Stimulated activated CD4-positive, alpha-beta T cell treated with anti-CD3 and anti-CD28 coated beads, Interleukin-2, amount 100 ng/mL, for 24 hours (primary cell): ENCODE measurements at places on chromosomes 6 and 20.
A peak's percentile ranks its signal among the peaks of the same experiment; 100 is the strongest.

GRCh38 chr20:41287327-41287726 lies 30.2 kb downstream of the ZHX3 start:
- DNase-seq: no peak

DNA sequence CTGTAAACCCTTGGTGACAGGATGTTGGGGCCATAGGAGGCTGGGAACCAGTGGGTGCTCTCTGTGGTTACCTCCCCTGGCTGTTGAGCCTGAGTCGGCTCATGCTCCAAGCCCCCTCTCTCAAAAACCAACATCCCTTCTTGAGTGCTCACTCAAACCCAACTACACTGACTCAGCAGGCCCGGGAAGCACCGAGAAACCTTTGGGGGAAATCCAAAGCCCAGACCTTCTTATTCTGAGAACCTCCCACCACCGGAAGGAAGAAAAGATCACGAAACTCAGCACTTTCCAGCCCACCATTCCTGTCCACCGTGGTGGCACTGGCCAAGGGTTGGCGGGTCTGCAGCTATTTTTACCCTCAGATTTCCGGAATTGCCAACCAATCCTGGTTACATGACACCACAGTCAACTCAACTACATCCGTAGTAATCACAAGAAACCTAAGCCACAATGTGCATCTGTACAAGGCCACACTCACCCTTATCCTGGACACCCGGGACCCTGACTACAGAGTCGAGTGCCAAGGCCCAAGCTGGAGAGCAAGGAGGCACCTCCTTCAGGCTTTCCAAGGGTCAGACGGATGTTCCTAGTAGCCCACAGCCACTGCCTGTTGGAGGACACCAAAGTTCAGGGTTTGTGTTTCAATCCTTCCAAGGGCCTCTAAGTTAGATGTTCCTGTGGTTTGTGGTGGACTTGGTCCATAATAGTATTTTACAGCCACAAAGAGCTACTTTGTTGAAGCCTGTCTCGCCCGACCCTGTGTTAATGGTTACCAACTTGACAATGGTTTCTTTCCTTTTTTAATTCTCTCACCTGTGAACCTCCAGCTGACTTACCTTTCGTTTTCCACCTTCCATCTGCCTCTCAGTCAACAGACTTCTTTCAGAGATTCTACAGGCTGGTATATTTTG lies 317.0 kb downstream of the CDC5L start:
- DNase-seq: peak; percentile 28

- no peak for DNase-seq
Measured at GRCh38 chr20:15395457-15395856, 1058.0 kb upstream of the FLRT3 start.

DNA sequence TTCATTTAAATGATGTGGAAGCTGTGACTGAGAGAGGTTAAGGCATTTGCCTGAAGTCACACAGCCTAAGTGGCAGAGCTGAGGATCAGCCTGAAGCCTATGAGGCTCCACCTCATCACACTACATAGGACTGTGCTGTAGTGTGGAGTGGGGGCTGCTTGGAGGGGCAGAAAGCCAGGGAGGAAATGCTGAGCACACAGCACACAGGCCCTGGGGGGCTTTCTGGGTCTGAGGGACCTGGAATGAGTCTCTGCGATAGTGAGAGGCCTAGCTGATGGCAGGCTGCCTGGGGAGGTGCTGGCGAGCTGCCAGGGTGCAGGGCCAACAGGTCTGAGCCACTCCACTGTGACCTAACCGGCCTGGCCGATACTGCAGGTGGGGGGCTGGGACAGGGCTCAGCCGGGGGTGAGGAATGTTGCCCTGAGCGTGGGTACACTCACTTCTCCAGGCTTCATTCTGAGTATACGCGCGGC lies 2.2 kb upstream of the ARHGAP40 start:
- DNase-seq: no peak

DNA sequence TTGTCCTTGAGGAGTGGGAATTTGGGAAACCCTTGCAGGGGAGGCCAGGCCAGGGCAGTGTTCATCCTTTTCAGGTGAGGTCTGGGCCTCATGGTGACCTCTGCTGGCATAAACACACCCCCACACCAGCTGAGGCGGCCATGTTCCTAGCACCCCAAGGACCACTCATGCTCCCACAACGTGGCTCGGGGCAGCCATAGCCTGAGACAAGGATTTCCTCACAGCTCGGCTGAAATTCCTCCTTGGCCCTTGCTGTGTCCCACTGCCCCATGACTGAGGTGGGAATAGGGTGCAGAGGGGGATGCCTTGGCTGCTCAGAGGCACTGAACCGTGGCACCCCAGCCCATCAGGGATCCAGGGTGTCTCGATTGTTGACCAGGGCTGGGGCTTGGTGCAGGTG lies 27.3 kb upstream of the SPDEF start:
- DNase-seq: peak; percentile 10

- DNase-seq: no peak
Measured at GRCh38 chr20:2773812-2774211, 26.6 kb downstream of the CPXM1 start.

DNA sequence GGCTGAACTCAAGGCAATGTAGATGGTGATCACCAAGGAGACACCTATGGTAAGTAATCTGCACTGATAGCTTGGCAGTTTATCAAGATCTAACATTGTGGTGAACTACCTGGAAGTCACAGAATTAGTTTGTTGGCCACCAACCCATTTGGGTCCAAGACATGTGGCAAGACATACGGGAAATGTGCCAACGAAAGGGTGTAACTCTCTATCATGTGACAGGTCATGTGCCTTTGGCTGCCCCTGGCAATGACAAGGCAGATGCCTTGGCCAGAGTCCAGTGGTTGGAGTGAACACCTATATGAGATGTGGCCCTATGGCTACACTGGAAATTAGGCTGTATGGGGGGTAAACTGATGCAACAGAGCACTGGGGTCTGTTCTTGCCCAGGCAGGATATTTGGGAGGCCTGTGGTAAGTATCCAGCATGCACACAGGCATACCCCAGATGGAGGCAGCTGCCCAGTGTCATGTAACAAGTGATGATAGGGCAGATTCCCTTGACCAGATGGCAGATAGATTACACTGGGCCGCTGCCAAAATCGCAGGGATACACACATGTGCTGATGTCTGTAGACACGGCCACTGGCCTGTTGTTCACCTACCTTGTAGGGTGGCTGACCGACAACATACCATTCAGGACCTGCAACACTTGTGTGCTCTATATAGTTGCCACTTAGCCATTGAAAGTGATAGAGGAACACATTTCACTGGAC lies 35.5 kb upstream of the HSF2 start:
- no peak for DNase-seq

- DNase-seq: no peak
Measured at GRCh38 chr6:157216570-157216969, 106.7 kb downstream of the TMEM242 start.

DNA sequence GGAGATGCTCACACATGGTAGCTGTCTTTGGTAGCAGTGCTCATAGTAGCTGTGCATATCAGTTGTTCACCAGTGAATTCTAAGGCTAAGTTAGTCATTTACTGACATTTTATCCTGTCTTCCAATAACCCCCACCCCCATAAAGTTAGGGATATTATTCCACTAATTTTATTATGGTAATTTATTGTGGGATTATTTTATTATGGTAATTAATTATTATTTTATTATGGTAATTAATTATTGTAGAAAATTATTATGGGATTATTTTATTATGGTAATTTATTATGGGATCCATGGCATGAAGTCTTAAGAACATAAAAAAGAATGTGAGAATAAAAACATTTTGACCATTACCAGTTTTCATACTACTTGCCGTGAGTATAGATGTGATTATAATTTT lies 406.5 kb downstream of the LAMA2 start:
- no peak for DNase-seq

- no peak for DNase-seq
Measured at GRCh38 chr6:144340541-144341371, 55.6 kb downstream of the UTRN start.

DNA sequence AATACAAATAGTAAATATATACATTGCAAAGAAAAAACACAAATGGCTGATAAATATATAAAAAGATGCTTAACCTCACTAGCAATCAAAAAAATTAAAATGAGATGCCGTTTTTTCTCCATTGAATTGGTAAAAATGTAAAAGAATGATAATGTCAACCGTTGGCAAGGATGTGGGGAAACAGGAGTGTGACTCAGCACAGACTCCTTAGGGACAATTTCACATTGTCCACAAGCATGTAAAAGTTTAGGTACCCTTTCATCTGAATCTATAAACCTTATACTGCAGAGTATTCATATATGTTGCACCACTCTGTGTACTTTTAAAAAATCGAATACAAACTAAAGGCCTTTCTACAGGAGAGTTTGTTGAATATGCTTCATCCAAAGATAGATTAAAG lies 143.1 kb upstream of the RREB1 start:
- no peak for DNase-seq

DNA sequence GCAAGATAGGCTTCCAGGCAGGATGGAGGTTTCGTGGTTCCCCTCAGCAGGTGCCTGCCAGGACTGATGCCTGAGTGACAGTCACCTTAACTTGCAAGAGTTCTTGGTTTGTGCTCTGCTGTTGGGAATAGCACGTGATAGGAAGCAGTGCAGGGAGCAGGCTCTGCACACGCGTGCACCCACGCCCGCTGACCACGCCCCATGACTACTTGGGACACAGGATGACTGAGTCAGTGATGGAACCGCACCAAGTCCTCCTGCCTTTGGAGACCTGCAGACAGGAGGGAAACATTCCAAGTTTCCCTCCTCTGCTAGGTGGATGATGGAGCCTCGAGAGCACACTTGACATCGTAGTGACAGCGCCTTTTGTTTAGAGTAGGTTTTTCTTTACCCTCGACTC lies 164.2 kb downstream of the DTNBP1 start:
- DNase-seq: no peak

- DNase-seq: no peak
Measured at GRCh38 chr20:35467339-35468224, 12.2 kb downstream of the CEP250 start.

GRCh38 chr6:72522735-72523141 lies 99.1 kb upstream of the KCNQ5 start:
- peak; percentile 19 for DNase-seq

DNA sequence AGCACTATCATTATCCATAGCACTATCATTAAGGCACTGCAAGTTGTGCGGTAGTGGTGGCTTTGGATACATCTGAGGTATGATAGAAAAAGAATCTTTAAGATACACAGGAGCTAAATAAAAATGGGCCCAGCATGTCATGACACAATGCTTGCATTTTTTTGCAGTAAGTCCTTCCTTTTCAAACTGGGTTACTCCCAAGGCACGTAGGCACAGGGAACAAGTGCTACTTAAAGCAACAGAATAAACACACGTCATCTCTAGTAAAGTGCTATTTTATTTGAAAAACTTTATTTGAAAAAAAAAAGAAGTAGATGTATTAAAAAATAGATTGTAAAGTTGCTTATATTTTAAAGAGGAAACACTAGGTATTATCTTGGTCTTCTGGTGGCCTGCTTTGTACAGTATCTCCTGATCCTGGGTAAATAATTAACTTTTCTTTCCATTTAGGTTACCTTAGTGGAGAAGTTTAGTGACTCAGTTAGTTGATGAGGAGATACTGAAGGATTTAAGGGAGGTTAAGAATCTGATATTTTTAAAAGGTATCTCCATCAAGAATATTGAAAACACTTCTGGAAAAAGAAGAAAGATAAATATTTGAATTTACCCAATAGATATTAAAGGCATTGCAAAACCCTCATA lies 129.6 kb downstream of the EDN1 start:
- no peak for DNase-seq

GRCh38 chr6:21501021-21501354 lies 92.6 kb upstream of the SOX4 start:
- no peak for DNase-seq

- DNase-seq: no peak
Measured at GRCh38 chr6:74638412-74638811, 567.4 kb downstream of the COL12A1 start.

- no peak for DNase-seq
Measured at GRCh38 chr6:13304580-13305260, 23.6 kb downstream of the TBC1D7 start.

DNA sequence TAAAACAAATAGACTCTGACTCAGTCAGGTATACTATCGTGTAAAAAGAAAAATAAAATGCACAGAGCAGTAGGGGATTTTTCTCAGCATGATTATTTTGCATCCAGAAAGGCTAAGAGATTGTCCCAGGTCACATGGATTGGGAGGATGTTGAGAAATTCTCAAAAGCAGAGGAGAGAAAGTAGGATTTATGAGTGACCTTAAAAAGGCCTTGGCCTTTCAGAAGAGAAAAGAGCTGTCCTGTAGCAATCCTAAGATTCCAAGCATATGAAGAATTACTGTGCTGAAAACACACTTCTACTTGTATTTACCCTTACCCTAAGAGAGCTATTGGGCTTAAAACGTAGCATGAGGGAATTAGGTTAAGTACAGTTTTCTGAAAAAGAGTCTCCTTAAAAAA lies 149.7 kb upstream of the ENPP5 start:
- no peak for DNase-seq

DNA sequence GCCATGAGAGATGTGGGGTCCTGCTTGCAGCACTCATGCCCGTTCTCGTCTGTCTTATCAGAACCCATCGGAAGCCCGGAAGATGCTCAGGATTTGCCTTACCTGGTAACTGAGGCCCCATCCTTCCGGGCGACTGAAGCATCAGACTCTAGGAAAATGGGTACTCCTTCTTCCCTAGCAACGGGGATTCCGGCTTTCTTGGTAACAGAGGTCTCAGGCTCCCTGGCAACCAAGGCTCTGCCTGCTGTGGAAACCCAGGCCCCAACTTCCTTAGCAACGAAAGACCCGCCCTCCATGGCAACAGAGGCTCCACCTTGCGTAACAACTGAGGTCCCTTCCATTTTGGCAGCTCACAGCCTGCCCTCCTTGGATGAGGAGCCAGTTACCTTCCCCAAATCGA lies 8.3 kb downstream of the PI16 start:
- DNase-seq: peak; percentile 81

- no peak for DNase-seq
Measured at GRCh38 chr6:33198853-33199436, 1.5 kb downstream of the RXRB start.

GRCh38 chr6:130896249-130896648 lies 69.0 kb downstream of the SMLR1 start:
- no peak for DNase-seq

GRCh38 chr6:120826253-120826652 lies 508.0 kb downstream of the TBC1D32 start:
- no peak for DNase-seq

- DNase-seq: no peak
Measured at GRCh38 chr6:130661077-130661476, 166.1 kb upstream of the SMLR1 start.

DNA sequence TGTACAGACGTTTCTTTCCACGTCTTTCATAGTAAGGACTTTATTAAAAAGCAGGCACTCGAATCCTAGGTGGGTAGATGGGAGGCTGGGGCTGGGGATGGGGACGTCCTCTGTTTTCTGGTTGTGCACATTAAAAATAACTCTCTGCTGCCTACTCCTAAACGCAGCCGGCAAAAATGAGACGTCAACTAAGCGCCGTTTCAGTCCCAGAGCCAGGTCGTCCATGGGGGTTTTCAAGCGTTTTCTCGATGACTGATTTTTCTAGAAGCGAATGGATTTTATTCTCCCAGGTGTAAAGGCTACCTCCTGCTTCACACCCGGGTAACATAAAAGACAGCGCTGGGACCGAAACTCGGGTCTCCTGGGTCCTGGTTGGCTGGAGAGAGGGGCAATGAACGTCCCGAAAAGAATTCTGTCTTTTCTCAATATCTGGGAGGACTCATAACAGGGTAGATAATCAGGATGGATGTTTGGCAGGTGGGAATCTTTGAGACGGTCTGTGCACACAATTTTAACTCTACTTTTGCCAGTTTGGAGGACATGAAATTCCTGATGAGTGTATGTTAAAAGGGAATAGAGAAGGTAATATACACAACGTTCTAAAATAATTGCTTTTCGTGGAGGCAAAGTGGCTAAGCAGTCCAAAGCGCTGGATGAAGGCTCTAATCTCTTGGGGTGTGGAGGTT lies 25.2 kb downstream of the GPX6 start:
- peak; percentile 9 for DNase-seq

- DNase-seq: no peak
Measured at GRCh38 chr6:5677219-5678000, 329.3 kb downstream of the NRN1 start.
